HS-5 (cell line): ENCODE measurements at places on chromosomes 6 and 20.
A peak's percentile ranks its signal among the peaks of the same experiment; 100 is the strongest.

DNA sequence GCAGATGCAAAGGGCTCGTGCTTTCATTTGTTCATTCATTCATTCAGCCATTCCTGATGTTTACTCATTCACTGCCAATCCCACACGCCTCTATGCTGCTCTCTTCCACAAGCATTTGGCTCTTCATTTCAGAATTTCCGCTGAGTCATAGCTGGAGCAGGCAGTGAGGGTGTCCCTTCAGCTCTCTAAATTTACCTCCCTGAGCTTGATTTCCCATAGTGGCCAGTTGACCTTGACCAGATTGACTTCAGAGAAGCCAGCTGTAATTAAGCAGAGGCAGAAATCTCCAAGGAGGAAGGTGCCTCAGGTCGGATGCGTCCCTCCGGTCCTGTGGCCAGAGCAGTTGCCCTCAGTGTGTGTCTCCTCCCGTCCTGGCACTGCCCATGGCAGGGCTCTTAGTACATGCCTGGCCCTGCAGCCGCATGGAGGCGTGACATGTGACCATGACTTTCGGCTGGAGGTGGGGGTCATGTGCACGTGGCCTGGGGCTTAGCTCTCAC is 267.2 kb upstream of the ECI2 start:
- peak; percentile 30 for DNase-seq

- DNase-seq = no peak
These were observed 146.0 kb upstream of the PHACTR1 start for GRCh38 chr6:12570461-12571030.

GRCh38 chr6:41707565-41708200 is 27.7 kb downstream of the TFEB start:
- no peak for DNase-seq

GRCh38 chr6:126720304-126720703 is 380.4 kb downstream of the CENPW start:
- peak; percentile 9 for DNase-seq

- DNase-seq = no peak
These were observed 262.6 kb downstream of the NKAIN2 start for GRCh38 chr6:124066269-124066668.

- DNase-seq = peak; percentile 77
These were observed 18.2 kb downstream of the BCL2L1 start for GRCh38 chr20:31704225-31705119.

DNA sequence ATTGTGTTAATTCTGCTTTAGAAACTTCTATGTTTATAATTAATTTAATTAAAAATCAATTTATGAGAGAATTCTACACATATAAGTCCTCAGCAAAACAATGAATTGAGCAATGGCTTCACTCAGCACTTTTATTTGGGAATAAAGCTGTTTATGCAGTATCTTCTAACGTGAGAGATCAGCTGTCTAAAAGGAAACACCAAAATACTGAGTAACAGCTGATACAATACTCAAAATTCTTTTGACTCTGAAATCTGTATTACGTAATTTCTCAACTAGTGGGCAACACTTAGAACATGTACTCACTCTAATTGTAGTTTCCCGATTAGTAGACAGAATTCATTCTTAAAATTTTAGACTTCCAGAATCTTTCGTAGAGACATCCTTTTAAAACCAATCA is 49.8 kb downstream of the MAP3K7 start:
- DNase-seq = peak; percentile 47

- DNase-seq = no peak
These were observed 23.2 kb downstream of the OR2H2 start for GRCh38 chr6:29608131-29608530.

- no peak for DNase-seq
These were observed 71.8 kb downstream of the SSR1 start for GRCh38 chr6:7241160-7241559.

GRCh38 chr6:76790045-76790796 is 673.1 kb downstream of the HTR1B start:
- no peak for DNase-seq

DNA sequence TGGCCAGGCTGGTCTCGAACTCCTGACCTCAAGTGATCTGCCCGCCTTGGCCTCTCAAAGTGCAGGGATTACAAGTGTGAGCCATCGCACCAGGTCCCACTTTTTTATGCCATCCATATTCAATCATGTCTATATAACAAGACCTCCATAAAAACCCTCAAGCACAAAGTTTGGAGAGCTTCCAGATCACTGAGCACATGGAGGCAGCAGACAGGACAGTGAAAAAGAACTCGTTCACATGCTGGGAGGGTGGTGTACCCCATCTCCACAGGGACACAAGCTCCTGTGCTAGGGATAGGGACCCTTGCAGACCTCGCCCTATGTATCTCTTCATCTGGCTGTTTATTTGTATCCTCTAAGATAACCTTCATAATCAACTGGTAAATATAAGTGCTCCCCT is 30.3 kb downstream of the KIF13A start:
- DNase-seq = no peak

DNA sequence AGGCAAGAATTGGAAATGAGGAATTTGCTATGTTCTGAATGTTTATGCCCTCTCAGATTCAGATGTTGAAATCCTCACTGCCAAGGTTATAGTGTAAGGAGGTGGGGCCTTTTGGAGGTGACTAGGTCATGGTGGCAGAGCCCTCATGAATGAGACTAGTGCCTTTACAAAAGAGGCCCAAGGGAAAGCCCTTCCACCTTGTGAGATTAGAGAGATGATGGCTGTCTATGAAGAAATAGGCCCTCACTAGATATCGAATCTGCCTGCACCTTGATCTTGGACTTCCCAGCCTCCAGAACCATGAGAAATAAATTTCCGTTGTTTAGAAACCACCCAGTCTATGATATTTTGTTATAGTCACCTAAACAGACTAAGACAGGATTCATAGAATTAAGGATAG is 10.4 kb downstream of the ASIP start:
- DNase-seq = no peak

DNA sequence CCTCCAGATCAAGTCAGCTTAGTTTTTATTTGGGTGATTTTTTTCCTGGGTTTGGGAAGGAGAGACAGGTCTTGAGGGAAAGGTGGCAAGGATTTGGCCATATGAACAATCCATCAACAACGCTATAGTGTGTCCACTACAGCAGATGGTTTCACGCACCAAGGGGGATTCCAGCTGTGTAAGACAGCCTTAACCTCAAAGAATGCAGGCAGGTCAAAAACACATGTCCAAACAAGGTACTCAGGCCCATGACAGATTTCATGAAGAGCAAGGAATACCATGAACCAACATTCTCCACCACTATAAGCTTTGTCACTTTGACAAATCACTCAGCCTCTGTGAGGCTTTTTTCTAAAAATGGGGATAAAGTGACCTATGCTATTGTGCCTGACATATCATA is 2.0 kb downstream of the AIF1 start:
- DNase-seq = no peak

- no peak for DNase-seq
These were observed 686 bp downstream of the COL12A1 start for GRCh38 chr6:75204959-75205775.

GRCh38 chr20:8535403-8536261 is 403.6 kb downstream of the PLCB1 start:
- DNase-seq = no peak

DNA sequence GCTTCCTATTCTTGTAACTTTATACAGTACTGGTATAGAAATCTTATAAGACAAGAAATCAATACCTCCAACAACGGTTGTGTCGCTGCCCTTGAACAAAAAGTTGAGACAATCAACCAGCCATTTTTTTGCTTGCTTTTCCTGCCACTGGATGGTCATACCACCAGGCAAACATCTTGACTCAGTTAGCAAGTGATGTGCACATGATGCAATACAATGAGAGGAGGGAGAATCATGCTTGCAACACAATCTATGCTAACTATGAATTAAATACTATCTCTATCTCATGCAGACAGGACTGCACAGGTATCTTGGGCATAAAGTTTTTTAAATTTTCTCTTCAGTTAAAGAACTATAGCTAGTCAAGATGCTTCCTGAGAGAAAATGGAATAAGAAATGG is 877.7 kb upstream of the CITED2 start:
- DNase-seq = no peak

- DNase-seq = no peak
These were observed 301.1 kb upstream of the RNF217 start for GRCh38 chr6:124661097-124661661.

- DNase-seq = no peak
These were observed 23.7 kb downstream of the ECHDC1 start for GRCh38 chr6:127319686-127320085.

DNA sequence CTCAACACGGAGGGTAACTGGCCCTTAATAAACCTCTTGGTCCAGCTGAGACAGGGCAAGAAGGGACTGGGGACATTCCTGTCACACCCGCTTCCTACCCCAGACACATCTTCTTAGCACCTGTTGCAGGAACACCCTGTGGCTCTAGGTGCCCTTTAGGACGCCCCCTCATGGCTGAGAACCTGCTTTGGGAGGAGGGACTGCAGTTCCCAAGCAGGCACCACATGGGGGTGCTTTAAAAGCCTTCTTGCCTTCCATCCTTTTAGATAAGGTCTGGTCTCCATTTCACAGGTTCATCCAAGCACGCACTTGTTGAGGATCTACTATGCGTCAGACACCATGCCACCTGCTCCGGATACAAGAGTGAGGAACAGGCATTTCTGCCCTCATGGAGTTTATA is 26.6 kb downstream of the NSFL1C start:
- no peak for DNase-seq

DNA sequence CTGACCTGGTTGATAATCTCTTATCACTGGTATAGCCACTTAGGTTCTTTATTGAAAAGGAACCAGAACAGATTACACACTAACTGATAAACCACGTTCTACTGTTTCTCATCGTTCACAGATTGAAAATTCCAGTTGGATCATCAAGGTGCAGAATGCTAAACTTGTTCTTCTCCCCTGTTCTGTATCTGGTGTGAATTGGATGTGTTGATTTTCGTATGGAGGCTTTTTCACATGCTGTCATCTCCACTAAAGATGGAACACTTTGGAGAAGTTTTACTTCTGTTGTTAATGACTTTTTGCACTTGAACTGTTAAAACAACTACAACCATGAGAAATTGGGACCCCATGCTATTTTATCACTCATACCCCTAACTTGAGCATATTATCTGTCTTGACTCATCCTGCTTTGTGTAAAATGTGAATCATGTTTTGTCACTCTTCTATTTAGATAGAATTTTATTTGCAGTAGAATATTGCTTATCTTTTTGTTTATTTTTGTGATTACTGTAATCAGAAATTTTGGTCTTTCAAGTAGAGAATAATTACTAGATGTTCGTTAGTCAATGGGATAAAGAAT is 17.5 kb downstream of the VAPB start:
- no peak for DNase-seq

DNA sequence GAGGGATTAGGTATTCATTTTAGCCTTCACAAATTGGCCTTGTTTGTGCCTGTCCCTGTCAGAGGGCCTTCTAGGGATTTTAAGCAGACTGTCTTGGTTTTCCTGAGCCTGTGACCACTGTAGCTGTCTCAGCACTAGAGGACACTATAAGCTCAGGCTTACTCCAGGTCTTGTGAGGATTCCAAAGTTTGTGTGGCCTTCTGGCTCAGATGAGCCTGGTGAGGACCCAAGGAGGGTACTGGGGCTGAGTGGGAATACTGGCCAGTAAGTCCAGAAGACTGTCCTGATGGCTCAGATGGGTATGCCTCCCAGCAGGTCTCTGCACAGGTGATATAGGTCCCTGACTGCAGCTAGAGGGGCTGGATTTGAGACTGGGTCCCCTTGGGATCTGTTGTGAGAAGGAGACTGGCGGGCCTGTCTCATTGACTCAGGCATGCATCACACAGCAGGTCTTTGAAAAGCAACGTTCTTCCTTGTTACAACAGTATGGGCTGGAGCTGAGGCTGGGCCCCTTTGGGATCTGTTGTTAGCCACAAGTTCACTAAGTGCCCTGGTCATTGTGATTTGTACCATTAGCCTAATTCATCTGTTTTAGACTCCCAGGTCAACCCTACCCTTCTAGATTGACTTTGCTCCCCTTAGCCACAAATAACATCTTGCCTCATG is 26.3 kb upstream of the TFB1M start:
- DNase-seq = no peak

GRCh38 chr6:44667668-44668390 is 280.3 kb downstream of the CDC5L start:
- no peak for DNase-seq

DNA sequence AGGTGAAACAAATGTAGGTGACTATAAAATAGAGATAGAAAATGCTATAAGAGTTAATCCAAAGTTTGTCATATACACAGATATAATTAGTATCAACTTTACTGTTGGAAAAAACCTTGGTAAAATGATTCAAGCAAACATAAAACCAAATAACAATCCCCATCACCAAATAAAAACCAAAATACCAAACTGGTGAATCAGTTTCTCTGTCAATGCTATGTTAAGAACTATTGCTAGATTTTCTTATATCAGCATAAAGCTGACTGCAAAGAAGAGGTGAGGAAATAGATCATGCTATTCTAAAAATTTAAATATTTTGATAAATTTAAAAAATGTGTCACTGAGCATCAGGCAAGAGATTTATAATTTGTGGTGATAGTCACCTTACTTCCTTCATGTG is 658.4 kb downstream of the PHF3 start:
- peak; percentile 33 for DNase-seq

- DNase-seq = no peak
These were observed 39.3 kb upstream of the EYS start for GRCh38 chr6:65746302-65746701.

- DNase-seq = peak; percentile 39
These were observed 212.7 kb upstream of the AGPAT4 start for GRCh38 chr6:161486361-161487216.

DNA sequence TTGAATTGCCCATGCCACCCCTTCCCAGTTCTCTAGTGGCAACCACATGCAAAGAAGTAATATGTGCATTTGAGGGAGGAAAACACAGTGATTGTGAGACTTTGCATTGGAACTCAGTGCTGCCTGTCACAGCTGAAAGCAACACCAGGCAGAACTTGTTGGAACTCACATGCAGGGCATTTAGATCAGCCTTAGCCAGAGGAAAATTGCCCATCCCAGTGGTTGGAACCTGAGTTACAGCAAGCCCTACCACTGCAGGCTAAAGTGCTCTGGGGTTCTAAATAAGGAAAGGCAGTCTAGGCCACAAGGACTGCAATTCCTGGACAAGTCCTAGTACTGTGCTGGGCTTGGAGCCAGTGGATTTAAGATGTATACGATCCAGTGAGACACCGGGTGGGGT is 245.3 kb upstream of the UFL1 start:
- DNase-seq = no peak

DNA sequence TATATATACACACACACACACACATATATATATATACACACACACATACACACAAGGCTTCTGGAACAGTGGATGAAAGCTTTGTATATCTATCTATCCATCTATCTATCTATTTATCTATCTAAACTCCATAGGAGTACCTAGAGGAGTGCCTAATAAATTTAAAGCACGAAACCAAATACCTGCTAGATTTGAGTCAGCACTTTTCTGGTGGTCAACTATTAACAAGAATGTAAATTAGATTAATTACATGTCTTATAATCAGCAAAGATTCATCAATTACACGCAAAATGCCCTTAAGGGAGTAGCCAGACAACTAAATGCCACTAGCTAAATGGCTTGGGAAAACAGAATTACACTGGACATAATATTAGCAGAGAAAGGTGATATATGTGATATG is 26.6 kb downstream of the HLA-A start:
- DNase-seq = no peak

GRCh38 chr6:111673532-111673931 is 67.9 kb upstream of the TRAF3IP2 start:
- no peak for DNase-seq

- DNase-seq = no peak
These were observed 17.1 kb upstream of the CALHM6 start for GRCh38 chr6:116444092-116444491.

GRCh38 chr20:61977419-61977786 is 88.3 kb downstream of the TAF4 start:
- DNase-seq = no peak

GRCh38 chr6:43795421-43795820 is 25.4 kb downstream of the VEGFA start:
- no peak for DNase-seq
